CD4-positive, alpha-beta T cell treated with Interleukin-15 for 1 hour (primary cell): ENCODE measurements at places on chromosomes 16 and 17.

- peak; percentile 25 for DNase-seq
These were observed 18.3 kb upstream of the CCL5 start for GRCh38 chr17:35898283-35899070.

GRCh38 chr16:68664297-68664696 is 19.2 kb downstream of the CDH3 start:
- no peak for DNase-seq

DNA sequence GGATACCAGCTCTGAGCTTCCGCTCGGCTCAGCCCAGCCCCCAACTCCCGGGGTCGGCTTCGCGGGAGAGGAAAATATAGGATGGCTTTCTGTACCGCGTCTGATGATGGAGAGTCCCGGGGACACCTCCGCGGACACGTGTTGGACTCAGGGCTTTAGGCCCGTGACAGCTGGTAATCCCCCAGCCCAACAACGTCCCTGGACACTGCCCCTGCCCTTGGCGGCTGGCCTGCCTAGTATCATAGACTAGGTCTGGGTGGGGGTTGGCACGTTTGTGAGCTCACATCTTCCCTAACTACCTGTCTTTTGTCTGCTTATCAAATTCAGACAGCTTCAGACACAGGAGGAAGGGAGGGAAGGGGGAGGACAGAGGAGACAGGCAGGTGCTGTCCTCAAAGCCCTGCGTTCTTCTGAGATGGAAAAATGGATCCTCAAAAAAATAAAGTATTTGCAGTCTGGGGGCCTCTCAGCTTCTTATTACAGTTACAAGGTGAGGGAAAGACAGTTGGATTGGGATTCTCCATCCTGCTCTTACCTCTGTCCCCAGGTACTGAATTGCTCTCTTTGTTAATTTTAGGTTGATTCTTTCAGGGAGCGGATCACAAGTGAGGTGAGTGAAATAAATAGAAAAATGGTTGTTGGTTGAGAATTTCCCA is 698 bp downstream of the PSME3 start:
- DNase-seq: no peak

GRCh38 chr16:48426244-48427141 is 41.3 kb upstream of the SIAH1 start:
- DNase-seq: no peak

- DNase-seq: no peak
These were observed 158.0 kb upstream of the HS3ST3A1 start for GRCh38 chr17:13759518-13760335.

GRCh38 chr17:40103071-40103661 is 2.8 kb upstream of the NR1D1 start:
- no peak for DNase-seq

GRCh38 chr16:67248073-67248400 is 742 bp upstream of the SLC9A5 start:
- no peak for DNase-seq

DNA sequence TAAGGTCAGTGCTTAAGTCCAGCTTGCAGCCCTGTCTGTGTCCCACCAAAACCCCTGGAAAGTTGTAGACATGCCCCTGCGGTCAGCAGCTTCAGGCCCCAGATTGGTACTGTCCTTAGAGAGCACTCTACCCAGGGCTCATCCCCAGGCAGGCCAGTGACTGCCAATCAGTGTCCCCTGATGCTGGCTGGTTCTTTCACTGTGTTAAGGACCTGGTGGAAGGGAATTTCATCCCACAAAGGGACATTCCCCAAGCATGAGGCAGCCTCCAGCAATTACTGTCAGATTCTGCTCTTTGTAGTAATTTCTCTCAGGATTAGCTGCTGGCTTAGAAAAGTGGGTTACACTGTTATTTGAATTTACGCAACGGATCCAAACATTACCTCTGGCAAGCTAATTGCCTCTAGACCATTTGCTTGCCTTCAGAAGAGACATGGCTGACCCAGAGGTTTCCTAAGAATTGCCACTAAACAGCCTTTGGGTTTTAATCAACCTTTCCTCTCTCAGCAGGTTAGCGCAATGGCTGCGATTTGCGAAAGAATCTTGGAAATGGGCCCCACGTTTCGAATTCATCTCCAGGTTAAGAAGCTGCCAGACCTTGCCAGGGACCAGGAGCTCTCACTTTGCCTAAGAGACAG is 5.9 kb downstream of the IRX6 start:
- no peak for DNase-seq

DNA sequence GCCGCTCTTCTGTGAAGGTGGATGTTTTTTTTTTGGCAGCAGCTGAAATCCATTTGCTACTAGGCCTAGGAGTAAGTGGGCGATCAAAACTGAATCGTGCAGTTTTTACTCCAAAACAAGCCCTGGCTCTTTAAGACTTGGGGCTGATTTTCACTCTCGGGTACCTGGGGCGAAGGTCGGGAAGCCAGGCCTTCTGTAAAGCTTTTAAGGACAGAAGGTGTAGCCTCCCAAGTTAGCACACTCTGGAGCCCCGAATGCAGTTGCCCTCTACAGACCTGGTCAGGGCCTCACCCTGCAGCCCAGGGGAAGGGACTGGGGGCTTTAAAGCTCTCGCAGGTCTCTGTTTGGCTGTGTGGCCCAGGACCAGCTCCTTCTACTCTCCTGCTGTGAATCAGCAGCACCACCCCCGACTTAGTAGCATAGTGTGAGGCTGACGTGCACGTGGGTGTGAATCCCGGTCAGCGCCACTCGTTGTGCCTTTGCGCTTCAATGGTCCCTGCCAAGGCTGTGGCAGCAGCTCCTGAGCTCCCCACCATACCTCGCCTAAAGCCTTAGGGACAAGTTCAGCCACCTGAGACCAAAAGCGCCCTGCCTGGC is 49.9 kb downstream of the TMEM235 start:
- no peak for DNase-seq

GRCh38 chr17:35879773-35880654 is at the start of gene CCL5:
Gene CCL5, minus strand, starts transcription at chr17:35880360.
- peak; percentile 84 for DNase-seq

DNA sequence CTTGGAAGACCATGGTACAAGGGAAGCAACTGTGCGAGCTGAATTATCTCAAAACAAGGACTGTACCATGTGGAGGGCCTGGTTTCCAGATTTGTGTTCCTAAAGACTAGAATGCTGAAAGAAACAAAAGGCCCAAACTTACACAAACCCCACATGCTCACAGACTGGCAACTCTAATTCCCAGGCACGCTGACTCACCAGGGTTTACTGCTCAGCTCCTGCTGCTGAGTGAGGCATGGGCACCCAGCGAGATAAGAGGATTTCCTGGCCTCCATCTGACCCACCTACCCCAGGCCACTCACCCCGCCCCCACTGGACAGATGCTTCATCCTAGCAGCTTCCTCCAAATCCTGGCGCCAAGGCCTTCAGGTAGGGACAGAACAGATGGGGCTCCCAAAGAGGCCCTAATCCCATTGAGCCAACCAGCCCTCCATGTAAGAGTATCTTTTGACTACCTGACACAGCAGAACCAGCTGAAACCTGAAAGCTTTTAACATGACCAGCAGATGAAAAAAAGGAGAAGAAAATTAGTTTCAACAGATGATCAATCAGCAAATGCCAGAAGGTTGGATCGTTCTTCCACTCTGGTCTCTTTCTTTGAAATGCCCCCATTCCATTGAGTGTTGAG is 33.9 kb downstream of the DCUN1D3 start:
- no peak for DNase-seq

DNA sequence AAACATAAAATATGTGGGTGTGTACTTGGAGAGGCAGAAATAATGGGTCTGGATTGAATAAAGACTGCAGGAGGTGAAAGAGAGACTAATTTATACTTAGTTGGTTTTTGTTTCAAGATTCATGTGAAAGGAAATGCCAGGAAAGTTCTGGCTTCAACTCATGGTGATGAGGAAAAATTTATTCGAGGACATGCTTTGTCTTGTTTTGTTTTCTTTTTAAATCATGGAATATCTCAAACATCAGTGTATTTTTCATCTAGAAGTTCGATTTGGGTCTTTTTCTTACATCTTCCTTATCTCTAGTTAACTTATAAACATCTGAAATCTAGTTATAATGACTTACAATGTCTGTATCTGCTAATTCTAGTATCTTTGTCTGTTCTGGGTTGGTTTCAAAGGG is 115.1 kb downstream of the CDK5R1 start:
- DNase-seq: no peak

GRCh38 chr16:30748634-30749445 is 615 bp downstream of the PHKG2 start:
- no peak for DNase-seq

- no peak for DNase-seq
These were observed 17.2 kb upstream of the WSB1 start for GRCh38 chr17:27276653-27277156.

- no peak for DNase-seq
These were observed 504 bp upstream of the GOSR1 start for GRCh38 chr17:30476726-30477082.

DNA sequence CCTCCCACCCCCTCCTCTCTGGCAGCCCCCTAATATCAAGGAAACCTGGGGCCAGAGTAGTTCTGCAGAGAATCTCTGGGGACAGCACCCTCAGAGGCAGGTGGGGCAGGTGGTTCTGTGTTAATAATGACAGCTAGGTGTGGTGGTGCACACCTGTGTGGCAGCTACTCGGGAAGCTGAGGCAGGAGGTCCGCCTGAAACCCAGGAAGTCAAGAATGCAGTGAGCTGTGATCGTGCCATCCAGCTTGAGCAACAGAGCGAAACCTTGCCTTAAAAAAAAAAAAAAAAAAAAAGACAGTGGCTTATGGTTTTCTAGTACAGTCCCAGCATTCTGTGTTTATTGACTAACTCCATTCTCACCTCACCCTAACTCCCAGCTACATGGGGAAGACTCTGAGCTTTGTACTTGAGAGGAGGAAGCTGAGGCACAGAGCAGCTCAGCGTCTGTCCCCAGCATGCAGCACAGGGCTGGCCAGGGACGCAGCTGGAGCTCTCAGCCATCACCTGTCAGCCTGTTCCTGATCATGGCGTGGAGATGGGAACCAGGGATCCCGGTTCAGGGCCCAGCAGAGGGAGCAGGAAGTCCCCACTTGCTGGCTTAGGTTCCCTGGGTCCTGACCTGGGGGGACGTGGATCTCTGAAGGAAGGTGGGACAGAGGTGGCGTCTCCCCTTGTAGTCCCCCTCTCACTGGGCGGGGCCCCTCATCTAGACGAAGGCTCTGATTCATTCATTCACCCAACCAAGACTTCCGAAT is 6.1 kb downstream of the DBNDD1 start:
- no peak for DNase-seq

DNA sequence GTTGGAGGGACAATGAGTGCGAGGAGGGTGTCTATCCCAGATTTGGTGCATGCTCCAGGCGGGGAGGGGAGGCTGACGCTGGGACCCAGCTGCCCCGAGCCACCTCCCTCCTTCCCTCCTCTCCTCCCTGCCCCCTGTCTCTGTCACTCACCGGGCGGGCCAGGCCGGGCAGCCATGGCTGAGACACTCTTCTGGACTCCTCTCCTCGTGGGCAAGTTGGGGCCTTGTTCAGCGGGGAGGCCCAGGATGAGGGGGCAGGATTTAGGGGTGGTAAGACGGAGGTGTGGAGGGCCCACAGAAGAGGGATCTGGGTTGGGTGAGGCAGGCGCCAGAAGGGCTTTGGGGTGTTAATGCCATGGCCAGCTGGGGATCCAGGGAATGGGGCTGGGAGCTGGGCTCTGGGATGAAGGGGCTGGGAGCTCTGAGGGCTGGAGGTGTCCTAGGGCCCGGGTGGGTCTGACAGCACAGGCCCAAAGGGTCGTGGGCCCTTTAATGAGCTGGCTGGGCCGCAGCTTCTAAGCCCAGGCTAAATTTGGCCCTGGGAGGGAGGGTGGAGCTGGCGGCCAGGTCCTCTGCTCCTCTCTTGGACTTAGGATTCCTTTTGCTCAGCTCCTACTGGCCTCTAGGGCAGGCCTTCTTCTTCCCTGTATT is at the start of gene SGCA:
TSS of gene SGCA (plus strand) at position 139 of the 651 bp plus-strand sequence. CDS start at position 175, 36 bp downstream.
- DNase-seq: no peak

- DNase-seq: no peak
These were observed 679.5 kb downstream of the KCNJ2 start for GRCh38 chr17:70848785-70849184.

DNA sequence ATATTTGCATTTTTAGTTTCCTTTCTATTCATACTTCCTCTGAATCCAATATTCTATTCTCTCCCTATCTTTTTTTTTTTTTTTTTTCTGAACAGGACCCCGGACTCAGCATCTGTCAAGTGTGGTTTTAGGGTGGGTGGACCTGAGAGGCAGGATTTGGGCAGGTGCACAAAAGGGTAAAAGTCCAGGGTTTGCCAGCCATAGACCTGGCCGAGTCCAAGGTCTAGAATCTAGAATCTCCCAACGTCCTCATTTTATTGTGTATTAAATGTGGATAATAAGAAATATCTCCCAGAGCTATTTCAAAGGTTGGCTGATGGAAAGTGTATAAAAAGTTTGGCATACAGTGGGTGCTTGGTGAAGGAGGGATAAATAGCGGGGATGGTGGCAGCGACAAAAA is 273.3 kb upstream of the MAF start:
- no peak for DNase-seq

DNA sequence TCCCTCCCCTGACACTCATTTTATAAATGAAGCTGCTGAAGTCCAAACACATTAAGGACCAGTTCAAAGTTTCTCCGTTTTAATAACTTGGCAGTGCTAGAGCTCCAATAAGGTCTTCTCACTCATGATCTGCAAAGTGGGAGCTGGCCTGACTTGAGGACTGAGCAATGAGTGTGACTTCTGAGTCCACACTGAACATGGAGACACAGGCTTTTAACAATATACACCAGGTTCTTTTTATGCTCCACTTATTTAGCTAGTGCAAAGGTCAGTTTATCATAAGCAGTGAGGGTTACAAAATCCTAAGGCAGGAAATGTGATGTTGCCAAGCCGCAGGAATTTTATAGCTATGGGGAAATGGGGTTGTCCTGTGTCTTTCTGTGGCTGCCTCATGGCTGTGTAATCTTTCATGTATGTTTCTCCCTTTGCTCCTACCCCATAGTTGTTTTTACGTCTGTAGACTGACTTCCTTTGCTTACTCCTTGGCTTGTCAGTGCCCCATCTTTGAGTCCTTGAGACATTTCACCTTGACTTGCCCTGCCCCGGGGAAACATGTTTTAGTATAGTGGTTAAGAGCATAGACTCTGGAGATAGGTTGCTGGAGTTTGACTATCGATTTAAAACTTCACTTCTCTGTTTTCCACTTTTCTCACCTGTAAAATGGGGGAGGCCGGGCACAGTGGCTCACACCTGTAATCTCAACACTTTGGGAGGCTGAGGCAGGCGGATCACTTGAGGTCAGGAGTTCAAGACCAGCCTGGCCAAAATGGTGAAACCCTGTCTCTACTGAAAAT is 12.2 kb upstream of the MMD start:
- no peak for DNase-seq

- no peak for DNase-seq
These were observed 49.8 kb upstream of the SCNN1B start for GRCh38 chr16:23252310-23252709.

GRCh38 chr17:41442739-41443138 is 2.0 kb upstream of the KRT38 start:
- DNase-seq: no peak
